ENCODE measurements at places on chromosomes 5 and 9. TPM values are rescaled to one million over a fixed set of nuclear protein-coding genes. Genes with fewer than 3 reads are reported as not detected.

DNA sequence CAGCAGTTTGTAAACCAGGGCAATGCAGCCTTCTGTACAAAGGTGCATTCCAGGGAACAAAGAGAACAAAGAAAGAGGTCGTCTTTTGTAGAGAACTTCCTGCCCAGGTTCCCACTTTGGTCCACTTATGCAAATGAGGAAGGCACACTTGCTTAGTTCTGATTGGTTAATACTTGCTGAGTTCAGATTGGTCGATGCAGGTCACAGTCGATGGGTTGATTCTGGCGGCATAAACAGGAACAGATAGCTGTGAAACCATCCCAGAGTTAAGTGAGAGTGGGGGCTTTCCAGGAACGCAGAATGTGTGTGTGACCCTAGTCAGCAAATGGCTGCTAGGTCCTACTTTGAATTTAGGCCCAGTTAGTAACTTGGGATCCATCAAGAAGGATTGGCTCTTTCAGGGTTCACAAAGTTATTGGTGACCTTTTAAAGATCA is 1.8 kb upstream of the ADAMTS13 start:
- DNase-seq, result no peak

- no peak for DNase-seq
Observed at GRCh38 chr9:15724612-15725011, 171.8 kb downstream of the CCDC171 start.

DNA sequence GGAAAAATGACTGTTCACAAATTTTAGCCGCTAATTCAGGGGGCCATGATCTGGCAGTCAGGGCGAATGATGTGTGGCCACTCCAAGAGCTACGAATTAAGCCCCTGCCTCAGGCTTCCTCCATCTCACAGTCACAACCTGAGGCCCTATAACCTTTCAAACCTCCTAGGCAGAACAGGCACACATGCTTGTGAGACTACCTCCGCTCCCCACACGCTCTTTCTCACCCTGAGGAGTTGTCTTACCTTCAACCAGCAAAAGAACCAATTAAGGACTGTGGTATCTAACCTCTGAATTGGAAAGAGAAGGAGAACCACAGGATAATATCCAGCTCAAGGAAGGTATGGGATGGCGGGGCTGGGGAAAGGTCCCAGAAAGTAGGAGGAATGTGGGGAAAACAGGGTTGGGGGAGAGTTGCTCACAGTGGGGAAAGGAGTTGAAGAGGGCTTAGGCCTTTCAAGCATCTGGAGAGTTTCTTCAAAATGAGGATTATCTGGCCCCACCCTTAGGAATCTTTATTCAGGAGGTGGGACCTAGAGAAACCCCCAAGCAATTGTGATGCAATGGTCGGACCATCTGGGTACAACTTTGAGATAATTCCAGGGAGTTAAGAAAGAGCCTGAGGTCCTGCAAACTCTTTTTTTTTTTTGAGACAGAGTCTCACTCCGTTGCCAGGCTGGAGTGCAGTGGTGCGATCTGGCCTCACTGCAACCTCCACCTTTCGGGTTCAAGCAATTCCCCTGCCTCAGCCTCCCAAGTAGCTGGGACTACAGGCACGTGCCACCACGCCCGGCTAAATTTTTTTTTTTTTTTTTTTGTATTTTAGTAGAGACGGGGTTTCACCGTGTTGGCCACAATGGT is 5.5 kb downstream of the PCDH1 start:
- no peak for DNase-seq

- no peak for DNase-seq
Observed at GRCh38 chr9:98450496-98450895, 195.0 kb upstream of the TBC1D2 start.

GRCh38 chr5:154830219-154830595 is 20.2 kb downstream of the FAXDC2 start:
- DNase-seq, result no peak

DNA sequence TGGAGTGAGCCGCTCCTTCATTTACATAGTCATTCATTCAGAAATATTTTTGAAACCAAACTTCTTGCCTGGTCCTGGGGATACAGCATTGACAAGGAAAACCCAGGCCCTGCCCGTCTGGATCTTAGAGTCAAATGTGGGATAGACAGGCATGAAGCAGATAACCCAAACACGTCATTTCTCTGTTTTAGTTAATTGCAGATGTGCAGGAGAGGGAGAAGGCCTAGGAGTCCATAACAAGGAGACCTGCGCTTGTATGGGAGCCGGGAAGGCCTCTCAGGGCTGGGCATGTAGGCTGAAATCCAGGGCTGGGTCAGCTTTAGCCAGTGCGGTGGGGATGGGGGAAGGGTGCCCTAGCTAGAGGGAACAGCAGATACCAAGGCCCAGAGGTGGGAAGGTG is 43.3 kb downstream of the PRRX2 start:
- no peak for DNase-seq

DNA sequence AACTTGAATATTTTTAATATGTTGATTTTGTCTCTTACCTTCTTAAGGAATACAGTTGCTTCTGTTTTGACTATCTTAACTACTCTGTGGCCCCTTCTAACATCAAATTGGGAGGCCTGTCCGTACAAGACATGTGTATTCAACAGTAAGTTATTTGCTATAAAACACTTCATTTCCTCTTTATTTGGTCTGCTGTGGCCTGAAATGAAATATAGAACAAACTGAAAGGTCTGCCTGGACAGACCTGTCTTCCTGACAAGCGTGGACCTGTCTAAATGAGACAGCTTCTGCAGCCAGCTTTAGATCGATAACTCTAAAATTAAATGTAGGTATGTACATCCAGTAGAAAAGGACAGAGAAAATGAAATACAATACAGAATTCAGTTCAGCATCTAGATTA is 2.2 kb upstream of the LPAR1 start:
- no peak for DNase-seq

DNA sequence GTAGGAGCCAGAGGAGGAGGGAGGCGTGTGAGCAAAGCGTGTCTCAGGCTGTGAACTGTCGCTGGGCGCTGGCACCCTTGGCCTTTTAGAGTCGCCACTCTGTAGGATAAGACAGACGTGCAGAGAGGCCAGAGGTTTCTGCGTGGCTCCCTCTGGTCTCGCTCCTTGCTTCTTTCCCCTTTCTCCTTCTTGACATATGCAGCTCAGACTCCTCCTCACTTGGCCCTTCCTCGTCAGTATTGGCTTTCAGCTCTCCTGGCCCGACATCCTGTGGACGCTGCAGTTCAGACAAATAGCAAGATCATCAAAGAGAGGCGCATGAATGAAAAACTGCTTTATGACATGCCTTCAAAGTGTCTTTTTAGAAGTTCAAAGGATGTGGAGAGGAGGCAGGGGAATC is 116.8 kb upstream of the SPRY4 start:
- peak; percentile 5 for DNase-seq

GRCh38 chr9:124593200-124593599 is 86.0 kb upstream of the NR5A1 start:
- no peak for DNase-seq

The ZNF169 gene
- total RNA-seq, result 5.9 TPM

The PTPA gene
- total RNA-seq, result 136 TPM

The STARD4 gene
- total RNA-seq, result 62.5 TPM

The DCAF12 gene
- 52.6 TPM for total RNA-seq

Measured in neural crest cell (in vitro differentiated cells).